ENCODE measurements at places on chromosomes 11 and 22.
A peak's percentile ranks its signal among the peaks of the same experiment; 100 is the strongest.

- no peak for DNase-seq
Measured at GRCh38 chr11:45860764-45861510, 13.7 kb downstream of the CRY2 start.

GRCh38 chr11:3161309-3161708, 3.8 kb downstream of the OSBPL5 start:
- no peak for DNase-seq

- no peak for DNase-seq
Measured at GRCh38 chr11:134560066-134560465, 148.0 kb upstream of the B3GAT1 start.

GRCh38 chr22:48257685-48258055, 1495.2 kb downstream of the TBC1D22A start:
- DNase-seq: no peak

DNA sequence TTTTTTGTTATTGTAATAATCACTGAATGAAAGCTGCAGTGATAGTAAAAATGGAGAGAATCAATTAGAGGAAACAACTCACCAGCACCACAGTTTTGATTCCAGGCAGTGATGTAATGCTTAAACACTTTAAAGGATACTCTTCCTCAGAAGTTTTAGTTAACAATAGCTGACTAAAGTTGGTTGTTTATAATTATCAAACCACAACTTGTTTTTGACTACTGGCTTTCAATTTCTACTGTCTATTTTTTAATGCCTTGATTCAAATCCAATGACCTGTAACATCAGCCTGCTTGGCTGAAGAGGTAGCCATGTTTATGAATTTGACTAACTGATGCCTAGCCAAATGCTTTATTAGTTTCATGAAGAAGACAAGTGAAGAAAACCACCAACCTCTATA, 18.2 kb upstream of the CASP12 start:
- peak; percentile 46 for DNase-seq

- peak; percentile 86 for DNase-seq
Measured at GRCh38 chr11:117817368-117818040, 7.0 kb downstream of the FXYD2 start.

- DNase-seq: no peak
Measured at GRCh38 chr11:94181526-94181925, 52.9 kb downstream of the PANX1 start.

GRCh38 chr11:47234669-47235100, 13.9 kb downstream of the ACP2 start:
- peak; percentile 64 for DNase-seq

DNA sequence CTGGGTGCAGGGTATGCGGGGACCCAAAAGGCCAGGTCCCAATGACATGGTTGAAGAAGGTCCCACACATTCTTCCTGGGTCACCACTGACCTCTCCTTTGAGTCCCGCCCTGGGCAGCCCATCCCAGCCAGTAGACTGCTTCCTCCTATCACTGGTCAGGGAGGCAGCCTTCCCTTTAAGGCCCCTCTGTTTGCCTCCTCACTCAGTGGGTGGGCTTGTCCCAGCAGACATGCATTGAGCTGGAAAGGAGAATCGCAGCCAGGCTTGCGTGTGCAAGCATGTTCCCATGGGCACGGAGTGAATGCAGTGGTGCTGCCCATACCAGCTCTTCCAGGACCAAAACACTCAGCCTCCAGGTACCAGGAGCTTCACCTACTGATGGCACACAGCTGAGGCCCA, 162.4 kb upstream of the SYT13 start:
- no peak for DNase-seq

- DNase-seq: peak; percentile 38
Measured at GRCh38 chr11:43944761-43945311, 2.4 kb downstream of the C11orf96 start.

DNA sequence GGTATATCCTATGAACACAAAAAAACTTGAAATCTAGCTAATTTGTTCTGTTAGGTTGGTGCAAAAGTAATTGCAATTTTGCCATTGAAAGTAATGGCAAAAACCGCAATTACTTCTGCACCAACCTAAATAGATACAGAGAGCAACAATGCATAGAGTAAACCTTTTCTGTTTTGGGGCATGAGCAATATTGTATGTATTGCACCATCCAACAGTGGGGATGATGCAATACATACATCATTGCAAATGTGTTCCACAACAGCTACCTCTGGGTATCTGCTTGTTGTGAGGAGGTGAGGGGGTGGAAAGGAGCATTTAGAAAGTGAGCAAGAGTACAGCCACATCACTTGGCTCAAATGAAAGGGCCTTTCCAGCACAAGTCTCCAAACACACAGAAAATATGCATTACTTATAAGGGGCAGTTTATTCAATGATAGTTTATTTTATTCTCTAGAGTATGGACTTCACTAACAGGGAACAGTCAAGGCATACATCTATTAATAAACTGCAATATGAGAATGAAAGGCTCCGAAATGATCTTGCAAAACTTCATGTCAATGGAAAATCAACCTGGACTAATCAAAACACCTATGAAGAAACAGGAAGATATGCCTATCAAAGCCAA, 77.3 kb downstream of the DEUP1 start:
- no peak for DNase-seq

GRCh38 chr11:114159320-114159719, 99.8 kb downstream of the ZBTB16 start:
- DNase-seq: peak; percentile 54

- DNase-seq: no peak
Measured at GRCh38 chr22:47051441-47052071, 289.1 kb downstream of the TBC1D22A start.

- no peak for DNase-seq
Measured at GRCh38 chr11:125980436-125980835, 34.6 kb downstream of the VSIG10L2 start.

GRCh38 chr11:58513747-58514367, 6.0 kb upstream of the OR5B21 start:
- DNase-seq: peak; percentile 21

- no peak for DNase-seq
Measured at GRCh38 chr11:31651822-31652221, 142.3 kb downstream of the ELP4 start.

DNA sequence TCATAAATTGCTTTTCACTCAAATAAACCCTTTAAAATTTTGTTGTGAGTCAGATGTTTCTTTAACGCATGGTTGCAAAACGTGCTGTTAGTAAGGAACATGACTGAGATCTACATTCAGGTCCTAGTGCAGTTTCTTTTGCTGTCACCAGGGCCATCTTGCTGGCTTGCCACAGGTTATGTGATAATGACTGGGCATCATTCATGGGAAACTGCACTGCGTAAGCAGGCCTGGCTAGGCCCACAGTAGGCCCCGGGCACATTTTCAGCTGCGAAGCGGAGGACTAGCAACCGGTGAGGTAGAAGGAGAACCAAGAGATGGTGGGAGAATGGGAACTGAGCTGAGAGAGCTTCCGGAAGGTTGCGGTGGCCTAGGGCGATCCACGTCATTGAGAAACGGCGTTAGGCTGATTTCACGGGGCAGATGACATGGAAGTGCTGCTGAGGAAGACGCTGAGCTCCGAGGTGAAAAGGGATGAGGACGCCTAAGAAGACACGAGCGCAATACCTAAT, 3.2 kb upstream of the KLHDC7B start:
- peak; percentile 26 for DNase-seq

- DNase-seq: no peak
Measured at GRCh38 chr11:2325123-2325522, 23.3 kb downstream of the TSPAN32 start.

- DNase-seq: no peak
Measured at GRCh38 chr11:59545179-59546020, 34.1 kb downstream of the OR4D9 start.

DNA sequence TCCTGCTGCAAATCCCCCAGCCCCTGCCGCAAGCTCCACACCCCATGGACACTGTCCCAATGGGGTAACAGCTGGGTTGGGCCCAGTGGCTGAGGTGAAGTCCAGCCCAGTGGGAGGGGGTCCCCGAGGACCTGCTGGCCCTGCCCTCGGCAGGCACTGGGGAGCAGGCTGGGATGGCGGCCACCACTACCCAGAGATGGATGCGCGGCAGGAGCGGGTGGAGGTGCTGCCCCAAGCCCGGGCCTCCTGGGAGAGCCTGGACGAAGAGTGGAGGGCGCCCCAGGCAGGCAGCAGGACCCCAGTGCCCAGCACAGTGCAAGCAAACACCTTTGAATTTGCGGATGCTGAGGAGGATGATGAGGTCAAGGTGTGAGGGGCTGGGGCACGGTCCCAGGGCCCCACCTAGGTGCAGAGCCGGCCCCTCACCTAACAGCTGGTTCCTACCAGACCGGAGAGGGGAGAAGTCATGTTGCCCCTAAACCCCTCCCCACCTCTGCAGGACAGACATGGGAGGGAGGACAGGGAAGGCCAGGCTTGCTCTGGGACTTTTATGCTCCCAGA, 8.2 kb downstream of the CDC42EP1 start:
- no peak for DNase-seq

GRCh38 chr11:69915501-69916250, 96.5 kb upstream of the FGF3 start:
- DNase-seq: peak; percentile 13

- DNase-seq: peak; percentile 10
Measured at GRCh38 chr11:128619540-128620308, 32.4 kb upstream of the ETS1 start.

DNA sequence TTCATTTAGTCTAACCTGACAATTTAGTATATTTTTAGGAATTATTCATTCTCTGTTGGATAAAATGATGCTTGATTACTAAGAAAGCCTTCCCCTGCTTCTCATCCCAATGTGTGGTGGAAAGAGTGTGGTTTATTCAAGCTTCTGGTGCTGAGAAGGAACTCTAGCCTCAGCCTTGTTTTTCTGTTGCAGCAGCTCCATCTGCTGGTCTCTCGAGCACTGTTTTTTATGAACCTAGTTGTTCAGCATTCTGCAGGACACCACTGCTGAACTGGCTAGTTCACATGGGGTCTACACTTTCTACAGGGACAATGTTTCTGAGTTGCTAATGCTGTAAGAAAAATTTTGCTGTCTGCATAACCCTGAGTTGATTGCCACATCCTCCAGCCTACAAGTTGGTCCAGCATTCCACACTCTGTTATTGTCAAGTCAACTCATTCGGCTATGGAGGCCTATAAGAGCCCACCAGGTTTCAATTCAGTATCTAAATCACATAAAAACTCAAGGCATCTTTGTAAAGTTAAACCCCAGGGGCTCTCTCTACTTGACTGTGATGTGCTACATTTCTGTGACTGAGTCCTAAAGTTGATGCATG, 14.3 kb downstream of the OR2AG2 start:
- peak; percentile 74 for DNase-seq

DNA sequence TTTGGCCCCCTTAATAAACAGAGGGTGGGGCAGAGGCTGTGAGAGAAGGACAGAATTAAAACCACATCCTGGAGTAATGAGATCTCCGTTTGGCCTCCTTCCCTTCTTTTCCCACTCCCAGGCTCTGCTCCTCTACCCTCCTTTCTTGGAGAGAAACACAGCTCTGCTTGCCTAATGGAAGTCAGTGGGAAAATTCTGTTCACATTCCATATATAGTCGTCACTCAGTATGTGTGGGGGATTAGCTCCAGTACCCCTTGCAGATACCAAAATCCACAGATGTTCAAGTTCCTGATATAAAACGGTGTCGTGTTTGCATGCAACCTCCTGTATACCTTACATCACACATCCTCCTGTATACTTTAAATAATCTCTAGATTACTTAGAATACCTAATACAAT, 37.6 kb upstream of the THY1 start:
- no peak for DNase-seq

DNA sequence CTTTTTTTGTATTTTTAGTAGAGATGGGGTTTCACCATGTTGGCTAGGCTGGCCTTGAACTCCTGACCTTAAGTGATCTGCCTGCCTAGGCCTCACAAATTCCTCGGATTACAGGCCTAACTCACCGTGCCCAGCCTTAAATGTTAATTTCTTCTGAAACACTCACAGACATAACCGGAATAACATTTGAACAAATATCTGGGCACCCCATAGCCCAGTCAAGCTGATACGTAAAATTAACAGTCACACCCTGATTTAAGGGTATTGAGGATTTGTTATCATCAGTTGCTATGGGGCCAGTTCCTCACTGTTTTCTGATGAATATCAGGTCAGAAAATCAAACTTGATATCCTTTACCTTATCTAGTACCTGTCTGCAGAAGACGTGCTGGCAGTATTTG, 23.0 kb upstream of the OR9Q1 start:
- DNase-seq: no peak

DNA sequence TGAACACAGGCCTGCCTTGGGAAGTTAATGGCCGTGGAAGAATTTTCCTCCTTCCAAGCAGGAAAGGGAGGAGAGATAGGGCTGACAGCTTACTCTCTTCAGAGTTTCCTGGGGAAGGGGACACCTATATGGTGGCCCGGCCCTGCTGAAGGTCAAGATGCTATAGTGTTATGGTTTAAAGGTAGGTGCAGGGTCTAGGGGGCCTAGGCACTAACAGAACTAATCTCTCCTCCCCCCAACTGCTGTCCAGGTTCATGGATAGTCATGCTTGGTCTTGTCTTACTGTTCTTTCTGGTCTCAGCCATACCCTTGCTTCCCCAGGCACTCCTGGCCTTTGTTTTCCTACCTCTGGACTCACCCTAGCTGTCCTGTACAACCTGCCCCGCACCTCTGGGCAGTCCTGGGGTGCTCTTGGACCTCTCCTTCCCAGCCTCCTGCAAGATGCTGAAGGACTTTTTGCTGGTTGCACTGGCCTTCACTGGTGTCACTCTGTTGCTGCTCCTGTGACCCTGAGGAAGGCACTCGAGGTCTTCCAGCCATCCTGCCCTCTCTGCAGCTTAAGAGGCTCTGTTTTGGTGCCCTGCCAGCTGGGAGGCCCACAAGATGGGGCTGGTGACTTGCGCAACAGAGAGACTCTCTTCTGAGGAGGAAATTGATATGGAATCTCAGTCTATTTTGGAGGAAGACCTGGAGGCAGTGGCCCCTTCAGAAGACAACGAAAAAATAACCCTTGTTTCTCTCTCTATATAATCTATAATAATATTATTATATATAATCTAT, 17.9 kb downstream of the SEC14L3 start:
- no peak for DNase-seq

DNA sequence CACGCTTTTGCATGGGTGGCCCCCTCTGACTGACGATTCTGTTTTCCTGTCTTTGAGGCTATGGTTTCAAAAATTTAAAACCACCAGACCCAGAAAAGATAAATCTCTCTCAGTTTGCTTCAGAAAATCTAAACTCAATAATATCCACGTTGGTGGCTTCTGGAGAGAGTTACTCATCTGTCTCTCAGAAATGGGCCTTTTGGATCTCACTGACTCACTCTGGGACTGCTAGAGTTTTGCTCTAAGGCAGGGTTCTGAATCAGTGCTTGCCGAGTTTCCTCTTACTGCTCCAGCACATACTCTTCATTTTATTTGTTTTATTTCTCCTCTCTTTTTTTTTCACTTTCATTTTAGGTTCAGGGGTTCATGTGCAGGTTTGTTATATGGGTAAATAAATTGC, 305.7 kb downstream of the BLID start:
- DNase-seq: no peak

DNA sequence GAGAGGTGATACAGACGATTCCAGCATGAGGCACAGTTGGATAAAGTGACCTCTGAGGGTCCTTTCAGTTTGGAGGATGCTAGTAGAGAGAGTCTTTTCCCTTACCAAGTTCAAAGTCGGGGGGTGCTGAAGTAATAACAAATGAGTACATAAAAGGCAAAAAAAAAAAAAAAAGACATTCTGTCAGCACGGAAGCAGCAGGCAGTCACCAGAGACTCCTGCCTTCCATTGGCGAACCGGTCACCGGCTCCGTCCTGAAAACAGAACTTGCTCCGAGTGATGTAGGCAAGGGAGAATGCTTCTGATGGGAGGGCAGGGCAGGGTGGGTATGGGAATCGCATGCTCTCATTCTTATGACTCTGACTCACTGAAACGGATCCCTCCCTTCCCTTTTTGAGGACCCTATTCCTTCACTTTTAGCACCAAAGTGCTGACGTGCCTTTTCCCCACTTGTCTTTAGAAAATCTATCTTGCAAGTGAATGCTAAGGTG, 65.9 kb downstream of the PRR5L start:
- DNase-seq: peak; percentile 33

Data from CD4-positive, alpha-beta T cell treated with Interleukin-4 for 4 hours (primary cell).